Femur (tissue), 1 donor: ENCODE measurements at places on chromosomes 13 and 19.

DNA sequence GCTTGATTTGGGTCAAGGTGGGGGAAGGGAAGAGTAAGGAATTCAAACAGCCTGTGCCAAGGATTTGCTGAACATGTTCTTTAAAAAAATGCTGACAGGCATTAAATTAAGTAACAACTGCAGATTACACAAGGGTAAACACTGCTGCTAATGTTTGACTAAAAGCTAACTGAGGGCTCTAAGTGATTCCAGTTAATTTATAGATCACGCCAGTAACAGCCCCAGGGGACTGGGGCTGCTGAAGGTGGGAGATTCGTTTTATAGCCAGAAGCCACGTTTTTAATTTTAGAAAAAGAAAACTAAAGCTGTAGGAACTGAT lies 321.7 kb downstream of the DLEU7 start:
- DNase-seq, result no peak

DNA sequence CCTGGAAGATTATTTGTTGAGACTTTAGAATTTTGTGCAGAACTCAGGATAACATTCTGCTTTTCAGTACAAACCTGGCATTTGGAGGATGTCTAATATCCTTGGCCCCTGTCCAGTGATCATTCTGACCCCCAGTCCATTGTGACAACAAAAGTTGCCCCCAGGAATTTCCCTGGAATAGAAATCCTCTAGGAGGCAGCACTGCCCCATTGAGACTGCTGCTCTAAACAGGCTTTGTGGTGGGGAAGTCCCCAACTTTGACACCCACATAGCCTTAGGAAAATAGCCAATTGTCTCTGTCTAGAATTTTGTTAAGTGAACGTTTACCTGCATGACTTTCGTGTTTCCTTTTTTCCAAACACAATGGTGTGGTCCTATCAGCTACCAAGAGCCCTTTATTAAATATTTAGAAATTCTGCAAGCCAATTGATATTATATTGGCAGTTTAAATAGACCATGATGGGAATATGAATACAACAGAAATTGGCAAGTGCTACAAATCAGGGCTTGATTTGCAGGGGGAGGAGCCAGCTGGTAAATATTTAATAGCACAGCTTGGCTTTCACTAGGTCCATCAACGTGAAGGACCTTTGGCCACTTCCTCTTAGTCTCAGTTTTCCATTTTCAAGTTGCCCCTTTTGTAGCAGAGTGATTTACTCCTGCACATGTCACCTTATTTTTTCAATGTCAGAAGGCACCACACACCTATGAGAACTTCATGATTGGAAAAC lies 451.7 kb downstream of the EFNB2 start:
- DNase-seq, result no peak

- DNase-seq, result no peak
These were observed 28.7 kb upstream of the EPHX3 start for GRCh38 chr19:15260939-15261338.

DNA sequence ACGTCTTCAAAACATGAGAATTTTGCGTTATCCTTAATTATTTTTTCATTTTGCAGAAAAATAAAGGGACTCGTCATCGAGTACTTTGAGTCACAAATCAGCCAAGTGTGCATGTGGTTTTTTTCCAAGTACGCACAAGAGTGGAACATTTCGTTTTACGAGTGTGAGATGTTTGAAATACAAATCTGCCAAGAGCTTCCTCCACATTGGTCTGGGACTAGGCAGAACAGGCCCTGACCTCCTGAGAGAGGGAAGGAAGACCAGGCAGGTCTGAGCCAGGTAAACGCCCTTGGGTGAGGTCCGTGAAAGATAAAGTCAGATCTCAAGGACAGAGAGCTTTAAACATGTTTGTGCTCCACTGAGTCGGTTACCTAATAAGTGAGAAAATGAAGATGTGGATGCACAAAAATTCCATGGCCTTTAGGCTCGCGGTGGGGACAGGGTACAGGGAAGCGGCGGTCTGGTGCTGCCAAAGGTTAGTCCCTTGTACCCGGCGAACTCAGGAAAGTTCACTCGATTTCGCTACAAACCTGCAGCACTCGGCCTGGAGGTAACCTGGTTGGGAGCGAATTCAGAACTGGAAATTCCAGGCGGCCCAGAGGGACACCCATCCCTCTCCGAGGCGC lies 473 bp upstream of the ITM2B start:
- DNase-seq, result no peak

DNA sequence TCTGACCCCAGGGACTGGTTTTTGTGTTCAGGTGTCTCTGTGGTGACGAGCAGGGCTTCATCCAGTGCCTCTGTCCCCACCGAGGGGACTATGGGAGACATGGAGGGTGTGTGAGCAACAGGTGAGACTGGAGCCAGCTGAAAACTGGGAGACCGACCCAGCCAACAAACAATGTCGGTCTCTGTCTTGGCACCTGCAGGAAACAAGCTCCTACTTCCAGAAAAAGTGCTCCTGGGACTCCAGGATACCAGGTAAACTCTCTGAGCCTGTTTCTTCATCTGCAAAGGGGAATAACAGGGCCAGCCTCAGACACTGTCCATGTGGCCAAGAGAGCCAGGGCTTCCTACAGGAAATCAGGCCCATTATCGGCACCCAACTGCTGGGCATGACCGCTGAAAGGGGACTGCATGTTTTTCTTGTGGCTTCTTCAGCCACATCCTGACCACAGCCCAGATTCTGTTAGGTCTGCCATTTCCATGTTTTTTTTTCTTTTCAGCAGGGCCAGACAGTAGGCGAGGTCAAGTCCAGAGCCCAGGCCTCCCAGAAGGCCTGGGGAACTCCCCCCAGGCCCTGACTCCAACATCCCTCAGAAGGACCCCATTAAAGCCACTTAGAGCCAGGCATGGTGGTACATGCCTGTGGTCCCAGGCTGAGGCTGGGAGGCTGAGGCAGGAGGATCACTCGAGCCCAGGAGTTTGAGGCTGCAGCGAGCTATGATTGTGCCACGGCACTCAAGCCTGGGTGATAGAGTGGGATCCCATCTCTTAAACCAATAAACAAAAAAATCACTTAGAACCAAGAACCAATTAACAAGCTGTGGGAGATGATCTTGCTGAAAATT lies 836 bp upstream of the BST2 start:
- DNase-seq, result peak; percentile 67

- DNase-seq, result no peak
These were observed 6.4 kb downstream of the TLE5 start for GRCh38 chr19:3055741-3056416.

DNA sequence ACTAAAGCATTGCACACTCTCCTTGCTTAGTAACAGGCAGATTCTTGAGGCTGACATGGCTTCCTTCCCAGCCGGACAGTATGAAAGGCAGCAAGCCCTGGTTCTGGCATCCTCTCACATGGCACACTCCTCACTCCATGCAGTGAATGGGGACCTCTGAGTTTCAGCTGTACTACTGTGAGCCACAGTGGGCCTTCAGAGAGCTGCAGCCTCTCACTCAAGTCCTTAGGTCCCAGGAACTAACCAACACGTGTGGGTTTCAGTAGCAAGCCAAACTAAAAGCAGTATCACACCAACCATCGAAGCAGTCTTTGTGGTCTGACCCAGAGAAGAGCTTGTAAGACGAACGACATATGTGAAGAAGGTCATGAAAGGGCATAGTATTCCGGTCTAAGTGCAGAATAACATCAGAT lies 128.2 kb downstream of the TBC1D4 start:
- no peak for DNase-seq

- DNase-seq, result no peak
These were observed 90.0 kb downstream of the TNFRSF19 start for GRCh38 chr13:23660249-23660648.

DNA sequence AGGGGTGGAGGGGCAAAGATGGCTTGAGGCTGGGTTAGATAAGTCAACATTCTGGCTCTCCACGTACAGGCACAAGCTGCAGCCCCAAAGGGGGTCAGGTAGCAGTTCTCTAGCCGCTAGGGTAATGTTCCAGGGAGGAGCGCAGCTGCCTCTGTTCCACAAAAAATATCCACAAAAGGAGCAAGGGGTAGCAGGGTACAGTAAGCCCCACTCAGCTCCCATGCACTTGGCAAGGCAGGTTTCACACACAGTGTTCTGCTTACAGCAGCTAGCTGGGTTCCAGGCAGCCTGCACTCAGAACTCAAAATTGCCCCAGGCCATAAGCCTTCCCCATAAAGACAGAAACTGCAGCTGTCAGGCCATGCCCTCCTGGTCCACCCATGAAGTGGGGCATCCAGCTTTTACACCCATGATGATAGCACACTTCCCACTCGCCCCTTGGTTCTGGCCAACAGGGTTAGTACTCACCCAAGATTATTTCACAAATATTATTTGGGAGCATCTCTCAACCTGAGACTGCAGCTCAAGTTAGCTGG lies 130.0 kb downstream of the CYSLTR2 start:
- no peak for DNase-seq

DNA sequence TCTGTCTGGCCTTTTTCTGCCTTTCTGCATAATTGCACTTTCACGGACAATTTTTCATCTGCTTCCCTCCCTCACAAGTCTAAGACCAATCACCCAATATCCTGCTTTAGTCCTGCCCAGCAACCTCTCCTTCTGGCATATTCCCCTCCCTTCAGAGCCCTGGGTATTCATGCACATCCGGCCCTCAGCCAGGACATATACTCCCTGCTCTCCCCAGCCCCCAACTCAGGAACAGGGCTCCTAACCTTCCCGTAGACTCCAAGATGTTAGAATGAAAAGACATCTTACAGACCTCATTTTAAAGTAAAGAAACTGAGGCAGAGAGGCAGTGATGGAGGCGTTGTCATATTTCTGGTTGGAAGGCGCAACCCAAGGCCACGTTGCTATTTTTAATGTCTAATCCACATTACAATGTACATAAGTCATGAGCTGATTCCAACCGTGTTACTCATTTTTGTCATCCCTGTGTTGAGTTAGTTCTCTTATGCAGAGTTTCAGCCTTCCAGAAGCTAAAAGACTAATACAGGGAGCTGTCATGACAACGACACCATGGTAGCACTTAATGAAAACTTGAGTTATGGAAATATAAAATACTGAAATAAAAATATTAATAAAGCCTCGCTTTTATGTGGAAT lies 209.2 kb downstream of the TSHZ3 start:
- no peak for DNase-seq

GRCh38 chr13:111577956-111578605 lies 257.6 kb downstream of the TEX29 start:
- DNase-seq, result no peak

DNA sequence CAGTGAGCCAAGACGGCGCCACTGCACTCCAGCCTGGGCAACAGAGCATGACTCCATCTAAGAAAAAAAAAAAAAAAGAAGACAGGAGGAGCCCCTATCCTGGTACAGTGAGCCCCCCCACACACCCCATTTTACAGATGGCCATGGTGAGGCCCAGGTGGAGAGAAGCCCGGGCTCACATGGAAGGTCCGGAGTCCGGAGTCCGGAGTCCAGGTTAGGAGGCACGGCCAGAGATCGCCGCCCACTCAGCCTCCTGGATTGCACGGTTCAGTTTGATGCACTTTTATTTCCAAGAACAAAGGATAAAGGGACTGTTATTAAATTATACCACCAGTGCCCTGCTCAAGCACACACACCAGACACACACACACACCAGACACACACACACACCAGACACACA lies 11.3 kb upstream of the BTBD2 start:
- no peak for DNase-seq

DNA sequence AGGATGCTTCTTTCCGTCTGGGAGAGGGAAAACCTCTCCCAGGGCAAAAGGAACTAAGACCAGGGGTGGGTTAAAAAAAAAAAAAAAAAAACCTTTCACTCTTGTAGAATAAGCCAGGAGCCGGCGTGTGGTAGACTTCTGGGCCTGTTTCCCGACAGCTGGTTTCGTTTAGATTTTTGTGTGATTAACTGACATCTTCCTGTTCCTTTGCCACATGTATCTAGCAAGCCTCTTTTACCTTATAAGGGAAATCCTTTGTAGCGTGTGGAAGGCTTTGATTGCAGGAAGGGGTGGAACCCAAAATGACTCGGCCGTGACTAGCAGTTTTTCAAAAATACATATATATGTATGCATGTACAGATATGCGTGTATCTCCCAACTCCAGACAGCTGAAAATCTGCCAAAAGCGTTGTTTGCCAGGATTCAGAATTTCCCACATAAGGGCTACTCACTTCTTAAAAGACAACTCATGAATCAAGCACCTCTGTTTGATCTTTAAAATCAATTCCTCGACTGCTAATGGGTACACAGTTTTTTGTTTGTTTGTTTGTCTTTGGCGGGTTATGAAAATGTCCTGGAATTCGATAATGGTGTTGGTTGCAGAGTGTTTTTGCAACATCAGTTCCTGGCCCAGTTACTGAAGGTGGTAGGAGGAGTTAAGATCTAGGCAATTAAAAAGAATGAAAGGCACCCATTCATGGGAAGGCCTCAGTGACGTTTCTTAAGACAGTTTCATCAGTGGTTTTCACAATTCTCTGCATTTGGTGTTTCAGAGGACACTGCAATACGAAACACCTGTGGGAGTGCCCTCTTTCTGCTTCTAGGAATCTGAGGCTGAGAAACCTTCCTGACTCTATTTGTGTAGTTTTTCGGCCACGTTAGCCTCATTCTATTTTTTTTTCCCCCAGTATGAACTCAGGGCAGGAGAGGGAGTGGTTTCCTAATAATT lies 2.7 kb downstream of the TPM4 start:
- peak; percentile 94 for DNase-seq

DNA sequence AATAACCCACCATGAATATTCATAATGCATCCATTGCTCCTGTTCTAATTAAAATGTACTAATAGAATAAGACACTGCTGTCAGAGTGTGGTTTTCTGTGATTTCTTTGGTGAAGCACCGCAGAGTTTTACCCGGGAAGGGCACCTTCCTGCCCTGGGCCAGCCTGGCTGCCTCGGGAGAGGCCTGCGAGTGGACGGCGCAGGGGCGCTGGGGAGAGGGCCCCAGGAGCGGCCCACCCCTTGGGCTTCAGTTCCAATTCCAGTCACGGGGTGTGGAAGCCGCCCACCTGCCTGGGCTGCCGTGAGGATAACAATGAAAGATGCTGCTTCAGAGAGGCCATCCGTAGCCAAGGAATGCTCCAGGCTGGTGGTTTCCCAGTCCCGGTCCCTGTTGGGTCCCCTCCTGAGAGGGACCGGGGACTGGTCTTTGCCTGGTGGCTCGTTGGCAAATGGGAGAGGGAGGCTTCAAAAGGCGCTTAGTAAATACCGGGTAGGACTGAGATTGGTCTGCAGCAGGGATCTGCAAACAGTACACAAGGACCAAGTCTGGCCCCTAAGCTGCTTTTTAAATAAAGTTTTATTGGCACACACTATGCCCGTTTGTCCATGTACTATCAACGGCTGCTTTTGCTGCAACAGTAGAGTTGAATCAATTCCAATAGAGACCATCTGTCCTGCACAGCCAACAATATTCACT lies 18.0 kb downstream of the TCF3 start:
- DNase-seq, result no peak

DNA sequence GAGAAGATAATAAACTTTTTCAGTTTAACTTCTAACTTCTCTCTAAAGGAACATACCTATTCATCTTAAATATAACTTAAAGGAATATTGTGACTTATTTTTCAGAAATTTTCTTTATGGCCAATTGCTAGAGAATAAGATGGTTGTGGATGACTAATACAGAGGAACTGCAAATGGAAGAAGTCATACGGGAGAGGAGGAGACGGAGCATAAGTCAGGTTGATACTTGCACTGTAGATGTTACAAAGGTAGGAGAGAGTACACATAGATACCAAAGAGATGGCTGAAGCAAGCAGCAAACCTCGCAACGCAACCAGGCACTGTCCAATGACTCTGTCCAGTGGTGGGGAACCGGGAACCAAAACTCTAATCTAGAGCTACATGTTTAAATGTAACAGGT lies 963.4 kb downstream of the PCDH9 start:
- DNase-seq, result no peak

- no peak for DNase-seq
These were observed 63.1 kb downstream of the ZDHHC20 start for GRCh38 chr13:21395953-21396352.

- DNase-seq, result no peak
These were observed 48.1 kb upstream of the RAP2A start for GRCh38 chr13:97385854-97386253.

- no peak for DNase-seq
These were observed 570.3 kb downstream of the PCDH9 start for GRCh38 chr13:66659701-66660467.
